ENCODE measurements at places on chromosomes 3 and 15. TPM values are rescaled to one million over a fixed set of nuclear protein-coding genes. Genes with fewer than 3 reads are reported as not detected.

ITIH1 gene
- not detected for total RNA-seq

KIF7 gene
- 26.2 TPM for total RNA-seq

ADAMTS17 gene
- not detected for total RNA-seq

- no peak overlapping the region for H3K4me3 ChIP-seq
- no peak overlapping the region for H3K27ac ChIP-seq
- H3K36me3 ChIP-seq, result no peaks in the 10 kb centered on the region
- H3K27me3 ChIP-seq, result no peaks in the 10 kb centered on the region
- peaks cover 21% of the 10 kb centered on the region for H3K4me1 ChIP-seq
These were observed 226.5 kb downstream of the TBL1XR1 start for GRCh38 chr3:176970770-176971169.

DNA sequence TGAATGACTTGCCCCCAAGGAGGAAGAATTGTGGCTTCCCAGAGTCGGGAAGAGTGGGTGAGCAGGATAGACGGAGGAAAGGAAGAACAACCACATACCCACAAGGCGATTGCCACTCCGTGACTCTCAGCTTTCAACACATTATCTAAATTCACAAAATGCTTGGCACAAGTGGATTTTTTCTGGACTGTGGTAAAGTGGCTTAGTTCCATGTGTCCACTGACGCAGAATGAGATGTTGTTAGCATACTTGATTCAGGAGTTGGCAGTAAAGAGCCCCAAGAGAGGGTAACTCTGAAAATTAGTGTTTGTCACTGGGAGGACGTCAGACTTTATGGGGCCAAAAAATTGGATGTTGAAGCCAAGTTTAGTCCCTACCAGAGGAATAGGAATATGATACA is 198.8 kb upstream of the CTNNB1 start:
- no peaks in the 10 kb centered on the region for H3K27me3 ChIP-seq
- no peak for DNase-seq
- no peak overlapping the region for H3K27ac ChIP-seq
- H3K36me3 ChIP-seq, result no peaks in the 10 kb centered on the region
- no peak overlapping the region for H3K4me3 ChIP-seq
- H3K4me1 ChIP-seq, result no peaks in the 10 kb centered on the region

GRCh38 chr3:168156479-168156878 is 60.8 kb upstream of the GOLIM4 start:
- no peak for DNase-seq
- no peaks in the 10 kb centered on the region for H3K4me1 ChIP-seq
- no peak overlapping the region for H3K27ac ChIP-seq

DNA sequence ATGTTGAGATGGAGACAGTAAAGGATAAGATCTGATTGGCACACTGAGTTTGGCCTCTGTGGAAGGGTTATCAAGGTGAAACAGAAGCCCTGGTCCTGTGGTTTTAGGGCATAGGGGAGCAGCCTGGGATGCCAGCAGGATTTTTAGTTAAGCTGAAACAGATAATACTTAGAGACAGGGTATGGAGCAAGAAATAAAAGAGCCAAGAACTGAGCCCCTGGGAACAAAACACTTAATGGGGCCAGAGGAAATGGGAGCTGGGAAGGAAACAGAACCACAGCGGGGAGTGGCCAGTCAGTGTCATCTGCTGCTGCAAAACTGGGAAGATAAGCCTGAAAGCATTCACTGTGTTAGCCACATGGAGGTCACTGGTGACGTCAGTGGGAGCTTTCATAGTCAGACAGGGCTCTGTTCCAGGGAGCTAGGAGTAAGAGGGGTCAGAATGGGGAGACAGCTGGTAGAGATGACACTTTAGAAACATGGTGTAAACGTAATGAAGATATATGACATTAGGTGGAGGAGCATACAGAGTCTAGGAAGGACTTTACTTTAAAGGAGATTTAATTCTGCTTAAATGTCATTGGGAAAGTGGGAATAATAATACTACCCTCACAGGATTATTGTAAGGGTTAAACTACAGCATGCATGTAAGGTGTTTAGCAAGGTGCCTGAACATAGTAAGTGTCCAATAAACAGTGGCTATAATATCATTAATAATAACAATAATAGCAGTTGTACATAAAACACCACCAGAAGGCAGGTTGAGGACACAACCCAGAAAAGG is 172.7 kb upstream of the CTNNB1 start:
- H3K27me3 ChIP-seq, result no peaks in the 10 kb centered on the region
- no peak overlapping the region for H3K27ac ChIP-seq
- no peaks in the 10 kb centered on the region for H3K36me3 ChIP-seq
- no peaks in the 10 kb centered on the region for H3K4me1 ChIP-seq
- DNase-seq, result no peak
- H3K4me3 ChIP-seq, result no peak overlapping the region

GRCh38 chr3:74353039-74353438 is 261.4 kb downstream of the CNTN3 start:
- no peaks in the 10 kb centered on the region for H3K27me3 ChIP-seq
- no peaks in the 10 kb centered on the region for H3K4me1 ChIP-seq
- peaks cover 5% of the 10 kb centered on the region for H3K36me3 ChIP-seq
- DNase-seq, result no peak
- H3K27ac ChIP-seq, result no peak overlapping the region
- no peak overlapping the region for H3K4me3 ChIP-seq
